ENCODE measurements at places on chromosomes 12 and 14. TPM values are rescaled to one million over a fixed set of nuclear protein-coding genes. Genes with fewer than 3 reads are reported as not detected.
A peak's percentile ranks its signal among the peaks of the same experiment; 100 is the strongest.

DNA sequence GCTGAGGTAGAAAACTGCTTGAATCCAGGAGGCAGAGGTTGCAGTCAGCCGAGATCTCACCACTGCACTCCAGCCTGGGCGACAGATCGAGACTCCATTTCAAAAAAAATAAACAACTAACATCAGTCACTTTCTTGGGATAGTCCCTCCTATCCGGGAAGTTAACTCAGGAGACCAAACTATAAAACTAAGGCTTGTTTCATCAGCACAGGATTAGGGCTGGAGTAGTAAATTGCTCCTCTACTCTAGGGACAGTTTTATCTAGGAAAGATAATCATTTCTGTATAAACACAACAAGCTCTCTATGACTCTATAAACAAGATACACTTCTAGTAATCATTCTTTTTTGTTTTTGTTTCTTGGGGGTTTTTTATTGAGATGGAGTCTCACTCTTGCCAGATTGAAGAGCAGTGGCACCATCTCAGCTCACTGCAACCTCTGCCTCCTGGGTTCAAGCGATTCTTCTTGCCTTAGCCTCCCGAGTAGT lies 11.7 kb downstream of the RPS26 start:
- DNase-seq = no peak

DNA sequence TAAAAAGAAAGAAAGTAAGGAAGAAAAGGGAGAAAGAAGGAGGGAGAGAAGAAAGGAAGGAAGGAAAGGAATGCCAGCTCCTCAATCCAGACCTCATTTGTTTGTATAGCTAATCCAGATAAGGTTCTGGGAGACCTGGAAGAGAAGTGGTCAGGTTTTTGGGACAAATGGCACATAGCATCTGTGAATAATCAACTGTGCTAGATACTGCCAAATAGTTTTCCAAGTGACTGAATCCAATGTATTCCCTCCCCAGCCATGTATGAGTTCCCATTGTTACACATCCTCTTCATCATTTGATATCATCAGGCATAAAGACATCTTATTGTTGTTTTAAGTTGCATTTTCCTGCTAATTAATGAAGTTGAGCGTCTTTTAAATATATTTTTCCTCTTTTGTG lies 18.6 kb upstream of the PTGR2 start:
- no peak for DNase-seq

Gene CACNA1C
- total RNA-seq = 0.37 TPM

Gene GPATCH2L
- 40.1 TPM for total RNA-seq

GRCh38 chr12:66288121-66288520 lies 14.2 kb upstream of the HELB start:
- DNase-seq = no peak

Gene E2F7
- total RNA-seq = 8.7 TPM

DNA sequence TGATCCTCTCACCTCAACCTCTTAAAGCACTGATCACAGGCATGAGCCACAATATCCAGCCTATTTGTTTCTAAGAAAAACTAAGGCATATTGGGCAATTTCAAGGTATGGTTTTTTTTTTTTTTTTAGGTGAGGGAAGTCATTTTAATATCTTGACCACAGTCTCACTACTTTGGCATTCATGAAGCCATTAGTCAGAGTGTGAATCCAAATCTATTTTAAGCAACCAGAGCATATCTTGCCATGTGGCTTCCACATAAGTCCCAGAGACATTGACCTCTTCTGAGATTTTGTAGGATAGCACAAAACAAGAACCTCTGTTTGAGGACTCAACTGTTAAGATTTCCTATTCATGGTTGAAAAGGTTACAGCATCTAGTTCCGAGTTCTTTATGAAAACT lies 130.3 kb upstream of the RBM19 start:
- DNase-seq = no peak

Gene TMEM132C
- total RNA-seq = not detected

DNA sequence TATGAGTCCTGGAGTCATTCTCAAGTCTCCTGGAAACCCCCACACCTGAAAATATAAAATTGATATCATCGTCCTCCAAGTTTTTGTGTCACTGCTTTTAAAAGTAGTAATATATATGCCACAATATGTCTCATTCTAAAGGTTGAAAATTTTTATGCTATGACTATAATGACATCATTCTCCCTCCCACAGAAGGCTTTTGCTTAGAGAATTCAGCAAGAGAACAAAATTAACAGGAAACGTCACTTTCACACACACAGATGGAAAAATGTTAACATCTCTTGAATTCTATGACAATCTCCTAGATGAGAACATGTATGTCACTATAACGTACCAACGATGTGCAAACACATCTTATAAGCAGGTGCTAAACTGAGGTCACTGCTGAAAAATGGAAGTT lies 498.3 kb downstream of the FOXG1 start:
- no peak for DNase-seq

DNA sequence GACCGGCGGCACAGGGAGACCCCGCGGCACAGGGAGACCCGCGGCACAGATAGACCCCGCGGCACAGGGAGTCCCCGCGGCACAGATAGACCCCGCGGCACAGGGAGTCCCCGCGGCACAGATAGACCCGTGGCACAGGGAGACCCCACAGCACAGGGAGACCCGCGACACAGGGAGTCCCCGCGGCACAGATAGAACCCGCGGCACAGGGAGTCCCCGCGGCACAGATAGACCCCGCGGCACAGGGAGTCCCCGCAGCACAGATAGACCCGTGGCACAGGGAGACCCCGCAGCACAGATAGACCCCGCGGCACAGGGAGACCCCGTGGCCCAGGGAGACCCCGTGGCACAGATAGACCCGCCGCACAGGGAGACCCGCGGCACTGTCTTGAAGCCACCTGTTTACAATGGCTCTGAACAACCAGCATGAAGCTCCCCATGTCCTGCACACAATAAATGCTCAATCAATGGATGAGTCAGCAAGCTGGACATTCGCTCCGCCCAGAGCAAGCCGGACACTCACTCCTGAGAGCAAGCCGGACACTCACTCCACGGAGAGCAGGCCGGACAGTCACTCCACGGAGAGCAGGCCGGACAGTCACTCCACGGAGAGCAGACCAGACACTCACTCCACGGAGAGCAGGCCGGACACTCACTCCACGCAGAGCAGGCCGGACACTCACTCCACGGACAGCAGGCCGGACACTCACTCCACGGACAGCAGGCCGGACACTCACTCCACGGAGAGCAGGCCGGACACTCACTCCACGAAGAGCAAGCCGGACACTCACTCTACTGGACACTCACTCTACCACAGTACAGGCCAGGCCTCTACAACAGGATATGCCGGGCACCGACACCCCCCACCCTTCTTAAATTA lies 121.9 kb downstream of the RFLNA start:
- DNase-seq = no peak

DNA sequence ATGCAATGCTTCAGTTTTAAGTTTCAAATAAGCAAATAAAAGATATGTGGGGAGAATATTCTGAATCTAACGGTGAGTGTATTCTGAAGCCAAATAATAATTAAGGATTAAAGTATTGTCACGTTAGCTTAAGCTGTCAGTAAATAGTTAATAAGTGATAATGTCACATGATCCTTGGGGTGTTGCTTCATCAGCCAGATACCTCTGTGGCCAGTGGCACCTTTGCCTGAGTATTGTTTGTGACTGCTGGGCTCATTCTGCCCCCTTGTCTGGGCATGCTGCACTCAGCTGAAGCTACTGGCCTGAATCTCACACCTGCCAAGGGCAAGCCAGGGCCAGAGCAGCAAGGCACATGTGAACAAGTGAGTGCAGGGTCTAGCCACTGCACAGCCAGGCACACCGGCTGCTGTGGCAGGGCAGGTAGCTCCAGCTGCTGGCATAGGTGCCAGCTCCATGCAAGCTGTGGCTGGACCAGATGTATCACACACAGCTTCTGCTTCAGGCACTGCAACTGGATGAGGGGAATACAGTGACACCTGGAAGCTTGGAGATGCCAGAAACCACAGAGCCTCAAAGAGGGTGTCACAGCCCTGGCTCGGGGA lies 739.7 kb downstream of the SLC6A15 start:
- DNase-seq = no peak

DNA sequence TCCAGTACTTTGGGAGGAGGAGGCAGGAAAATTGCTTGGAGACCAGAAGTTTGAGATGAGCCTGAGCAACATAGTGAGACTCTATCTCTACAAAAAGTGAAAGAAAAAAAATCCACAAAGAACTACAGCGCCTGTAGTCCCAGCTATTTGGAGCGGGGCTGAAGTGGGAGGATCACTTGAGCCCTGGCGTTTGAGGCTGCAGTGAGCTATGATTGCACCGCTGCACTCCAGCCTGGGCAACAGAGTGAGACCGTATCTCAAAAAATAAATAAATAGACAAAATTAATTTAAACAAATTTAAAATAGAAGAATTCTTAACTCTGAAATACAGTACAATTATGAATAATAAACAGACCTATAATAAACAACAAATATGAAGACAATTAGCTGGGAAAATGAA lies 40.9 kb downstream of the ATL1 start:
- peak; percentile 55 for DNase-seq

Gene FIGNL2
- total RNA-seq = 0.06 TPM

GRCh38 chr12:107478881-107479280 lies 206.7 kb upstream of the PWP1 start:
- DNase-seq = no peak

Gene FAM90A1
- not detected for total RNA-seq

DNA sequence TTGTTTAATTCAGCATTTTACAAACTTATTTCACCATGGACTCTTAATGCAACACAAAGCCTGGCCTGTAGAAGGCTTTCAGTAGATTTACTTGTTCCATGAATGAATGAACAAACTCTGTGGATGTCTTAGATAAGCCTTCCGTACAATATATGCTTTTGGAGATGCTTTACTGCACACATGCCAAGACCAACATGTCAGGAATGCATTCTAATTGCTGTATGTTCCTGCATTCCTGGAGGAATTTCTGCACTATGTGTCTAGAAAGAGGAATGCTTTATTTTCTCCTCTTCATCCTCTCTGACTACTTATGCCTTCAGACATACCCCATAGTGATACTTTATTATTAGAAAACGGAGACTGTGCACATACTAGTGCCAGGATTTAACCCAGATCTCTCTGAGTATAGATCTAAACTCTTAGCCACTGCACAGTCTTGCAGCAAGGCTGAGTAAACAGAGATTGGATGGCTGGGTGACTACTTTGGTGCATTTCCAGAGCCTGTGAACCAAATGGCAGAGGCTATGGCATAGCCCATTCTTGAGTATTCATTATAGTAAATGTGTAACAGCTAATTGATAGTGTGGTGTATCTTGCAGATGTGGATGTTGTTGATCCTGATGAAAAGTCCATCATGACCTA lies 108.2 kb downstream of the SYNE2 start:
- DNase-seq = no peak

- DNase-seq = no peak
Measured at GRCh38 chr14:103702497-103703432, 12.5 kb downstream of the XRCC3 start.

- DNase-seq = no peak
Measured at GRCh38 chr12:46628176-46628575, 197.6 kb downstream of the SLC38A4 start.

Gene CPNE6
- total RNA-seq = not detected

GRCh38 chr12:106722837-106723236 lies 51.6 kb upstream of the RIC8B start:
- DNase-seq = no peak

- DNase-seq = no peak
Measured at GRCh38 chr12:109307051-109307450, 2.0 kb downstream of the FOXN4 start.

- no peak for DNase-seq
Measured at GRCh38 chr12:70783455-70783854, 137.1 kb downstream of the PTPRR start.

- DNase-seq = no peak
Measured at GRCh38 chr12:90512518-90512917, 442.5 kb downstream of the CCER1 start.

Gene GPRC5D
- total RNA-seq = not detected

Gene PTPRO
- total RNA-seq = not detected

- DNase-seq = peak; percentile 47
Measured at GRCh38 chr14:74955229-74956026, at the start of gene PGF. TSS of gene PGF (minus strand) at chr14:74955597. CDS start at chr14:74955242, 355 bp downstream.

- no peak for DNase-seq
Measured at GRCh38 chr12:60070552-60070951, 474.7 kb downstream of the SLC16A7 start.

DNA sequence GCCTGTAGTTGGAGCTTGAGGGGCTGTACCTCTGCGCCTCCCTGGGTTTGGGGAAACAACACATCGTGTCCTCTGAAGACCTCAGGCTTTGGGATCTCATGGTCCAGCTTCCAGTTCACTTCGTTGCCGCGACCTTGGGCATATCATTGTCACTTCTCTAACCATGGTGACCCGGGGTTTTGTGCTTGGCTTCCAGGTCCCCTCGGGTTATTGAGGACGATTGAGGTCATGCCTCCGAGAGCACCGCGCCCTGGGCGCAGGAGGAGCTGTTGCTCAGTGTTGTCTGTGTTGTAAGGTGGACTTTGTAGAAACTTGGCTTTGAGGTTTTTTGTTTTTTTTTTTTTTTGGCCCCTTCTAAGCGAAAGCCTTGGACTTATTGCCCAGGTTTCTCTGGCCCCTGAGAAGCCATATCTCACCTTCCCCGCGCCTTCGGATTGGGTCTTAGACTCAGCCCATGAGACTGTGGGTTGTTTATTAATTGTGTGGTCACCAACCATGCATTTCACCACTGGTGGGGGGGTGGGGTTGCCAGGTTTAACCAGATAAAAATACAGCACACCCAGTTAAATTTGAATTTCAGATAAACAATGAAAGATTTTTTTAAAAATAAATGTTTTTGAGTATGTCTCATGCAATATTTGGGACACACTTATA lies 2.6 kb downstream of the BCL7A start:
- no peak for DNase-seq

Gene STXBP6
- 36.9 TPM for total RNA-seq

Gene ACTR10
- 101 TPM for total RNA-seq

GRCh38 chr14:23123419-23123818 lies 4.4 kb upstream of the CEBPE start:
- no peak for DNase-seq

DNA sequence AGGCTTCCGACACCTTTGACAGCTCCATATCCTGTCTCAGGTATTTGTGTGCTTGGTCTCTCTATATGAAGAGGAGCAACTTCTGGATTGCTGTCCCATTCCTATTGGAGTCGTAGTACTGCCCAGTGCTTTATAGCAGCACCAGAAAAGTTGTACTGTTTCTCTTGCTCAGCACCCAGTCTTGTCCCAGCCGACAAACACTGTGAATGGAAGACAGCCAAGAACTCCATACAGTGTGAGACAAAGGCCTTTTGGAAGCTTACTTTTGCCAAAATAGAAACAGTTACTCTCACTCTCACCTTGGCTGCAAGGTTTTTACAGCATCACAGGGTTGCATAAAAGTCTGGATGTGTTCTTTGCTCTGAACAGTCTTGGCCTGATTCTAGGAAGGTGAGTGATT lies 105.3 kb downstream of the TGFB3 start:
- DNase-seq = no peak

Gene OR4E1
- total RNA-seq = not detected

DNA sequence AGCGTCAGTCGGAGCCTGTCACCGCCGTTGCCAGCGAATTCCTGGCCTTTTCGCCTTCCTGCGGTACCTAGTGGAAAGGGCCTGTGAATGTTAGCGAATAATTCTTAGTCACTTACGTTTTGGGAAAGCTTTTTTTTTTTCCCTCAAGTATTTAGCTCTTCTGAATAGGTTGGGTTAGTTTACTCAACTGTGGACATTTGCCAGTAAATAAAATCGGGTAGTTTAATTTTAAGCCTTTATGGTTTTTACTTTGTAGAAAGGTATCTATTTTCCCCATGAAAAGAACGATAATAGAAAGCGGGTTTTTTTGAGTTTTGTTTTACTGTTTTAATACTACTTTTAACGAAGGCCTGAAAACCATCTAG lies 1.7 kb downstream of the YY1 start:
- no peak for DNase-seq
